ENCODE measurements at places on chromosomes 11 and 22. TPM values are rescaled to one million over a fixed set of nuclear protein-coding genes. Genes with fewer than 3 reads are reported as not detected.

Gene NOX4
- not detected for polyA plus RNA-seq

Gene GLYAT
- polyA plus RNA-seq = not detected

Gene CCDC87
- polyA plus RNA-seq = 0.22 TPM

Gene TUBA8
- polyA plus RNA-seq = 0.65 TPM

Gene DEPDC7
- polyA plus RNA-seq = 5.7 TPM

Gene ZBTB44
- 13.3 TPM for polyA plus RNA-seq

Gene FZD4
- polyA plus RNA-seq = 0.51 TPM

All from mammary epithelial cell (primary cell).